ENCODE measurements at places on chromosomes 2 and 18.

GRCh38 chr2:40364151-40364874 is 87.6 kb downstream of the SLC8A1 start:
- no peak for DNase-seq

DNA sequence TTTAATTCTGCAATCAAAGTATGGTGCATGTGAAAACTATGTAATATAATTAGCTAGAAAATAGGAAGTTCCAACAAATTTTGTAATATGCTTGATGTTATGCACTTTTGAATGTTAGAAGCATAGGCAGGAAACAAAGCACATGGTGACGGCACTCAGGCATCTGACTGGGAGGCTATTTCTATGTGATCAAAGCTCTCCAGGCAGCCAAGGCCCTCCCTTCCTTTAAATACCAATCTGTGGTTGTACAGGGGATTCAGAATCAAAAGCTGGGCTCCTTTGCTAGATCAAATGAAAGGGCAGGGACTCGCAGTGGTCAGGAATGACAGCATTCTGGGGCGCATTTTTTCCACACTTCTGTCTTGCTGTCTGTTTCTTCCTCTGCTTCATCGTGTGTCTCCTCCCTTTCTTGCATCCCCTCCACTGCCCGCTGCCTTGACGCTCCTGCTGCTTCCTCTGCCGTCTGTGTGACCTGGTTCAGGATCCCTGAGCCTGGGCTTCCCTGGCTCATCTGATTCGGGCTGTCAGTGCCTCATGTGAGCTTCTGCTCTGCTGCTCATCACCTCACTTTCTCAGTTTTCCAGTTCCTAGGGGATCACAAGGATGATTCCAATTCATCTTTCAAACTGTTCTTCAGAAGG is 30.9 kb downstream of the TMEM182 start:
- no peak for DNase-seq

DNA sequence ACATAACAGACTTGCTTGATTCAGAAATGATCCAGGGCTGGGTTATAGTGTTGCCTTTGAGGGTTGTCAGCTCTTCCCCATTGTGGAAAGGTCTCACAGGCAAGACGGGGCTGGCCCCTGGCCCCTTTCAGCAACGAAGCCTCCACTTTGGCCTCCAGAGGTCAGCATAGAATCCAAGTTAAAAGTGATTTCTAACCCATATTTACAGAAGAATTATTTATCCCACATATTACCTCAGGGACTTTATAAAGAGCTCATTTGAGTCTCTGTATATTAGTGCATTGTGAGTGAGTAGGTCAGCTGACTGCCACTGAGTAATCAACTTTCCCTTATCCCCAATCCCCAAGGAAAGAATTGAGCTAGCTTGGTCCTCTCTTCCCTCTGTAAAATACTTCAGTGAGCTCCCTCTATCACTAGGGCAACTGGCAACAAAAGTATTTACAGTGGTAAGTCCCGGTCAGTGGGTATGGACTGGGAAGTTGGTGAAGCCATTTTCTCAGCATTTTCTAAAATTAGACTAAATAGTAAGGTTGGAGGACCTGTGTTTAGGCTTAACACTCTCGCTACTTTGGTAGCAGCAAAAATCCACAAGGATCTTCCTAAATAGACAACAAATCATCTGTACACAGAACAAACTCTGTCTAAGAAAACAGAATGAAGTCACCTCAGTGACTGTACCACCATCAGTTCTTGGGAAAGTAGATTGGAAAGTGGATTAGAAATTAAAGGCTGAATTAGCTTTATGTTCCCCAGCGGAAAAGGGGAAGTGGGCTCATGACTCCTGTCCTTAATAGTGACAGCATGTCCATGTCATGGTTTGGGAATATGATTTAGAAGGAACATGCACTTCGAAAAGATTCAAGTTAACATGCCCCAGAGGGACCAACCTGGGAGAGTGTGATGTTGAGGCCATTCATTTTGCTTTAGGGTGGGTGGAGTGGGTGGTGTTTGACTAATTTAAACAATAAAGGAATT is 171.0 kb upstream of the SIX3 start:
- no peak for DNase-seq

GRCh38 chr2:110818767-110819481 is 86.6 kb downstream of the ACOXL start:
- DNase-seq = no peak

DNA sequence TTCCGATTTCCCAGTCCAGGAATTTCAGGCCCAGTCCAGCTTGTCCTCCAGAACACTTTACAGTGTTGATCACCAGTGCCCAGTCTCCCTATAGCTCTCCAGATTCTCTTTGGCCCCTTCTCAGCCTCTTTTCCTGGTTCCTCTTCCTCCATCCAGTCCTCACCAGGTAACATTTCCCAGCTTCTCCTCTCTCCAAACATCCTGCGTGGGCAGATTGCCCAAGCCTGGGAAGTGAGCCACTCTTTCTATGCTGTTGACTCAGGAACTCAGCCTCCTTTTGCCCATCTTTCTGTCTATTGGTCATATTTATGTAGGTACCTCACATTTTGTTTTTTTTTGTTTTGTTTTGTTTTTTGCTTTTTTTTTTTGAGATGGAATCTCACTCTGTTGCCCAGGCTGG is 109.4 kb downstream of the LYPD1 start:
- DNase-seq = no peak

GRCh38 chr2:220940646-220941045 is 631.5 kb downstream of the EPHA4 start:
- no peak for DNase-seq

GRCh38 chr18:23243178-23243577 is 107.9 kb downstream of the CABLES1 start:
- DNase-seq = no peak

GRCh38 chr2:171524018-171524401 is 1.7 kb downstream of the CYBRD1 start:
- no peak for DNase-seq

- no peak for DNase-seq
These were observed 49.6 kb downstream of the HYCC2 start for GRCh38 chr2:201021914-201022313.

DNA sequence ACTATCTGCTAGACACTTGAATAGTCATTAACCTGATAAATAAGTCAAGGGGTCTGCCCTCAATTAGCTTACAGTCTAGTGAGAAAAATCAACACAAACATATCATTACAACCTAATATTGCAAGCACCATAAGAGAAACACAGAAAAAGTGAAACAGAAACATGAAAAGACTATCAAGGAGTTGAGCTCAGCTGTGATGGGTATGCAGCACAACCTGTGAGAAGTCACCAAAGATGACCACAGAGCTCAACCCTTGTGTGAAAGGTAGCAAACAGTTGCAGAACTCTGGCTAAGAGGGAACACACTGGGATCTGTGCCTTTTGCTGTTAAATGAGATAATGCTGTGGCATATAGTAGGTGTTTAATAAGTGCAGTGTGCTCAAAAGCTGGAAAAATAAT is 11.7 kb downstream of the ZNF385B start:
- DNase-seq = no peak

- no peak for DNase-seq
These were observed 2.2 kb upstream of the BCL2L11 start for GRCh38 chr2:111118481-111118980.

GRCh38 chr2:85130407-85130806 is 2.8 kb upstream of the TCF7L1 start:
- no peak for DNase-seq

GRCh38 chr18:58144106-58144505 is 100.1 kb downstream of the NEDD4L start:
- DNase-seq = no peak

DNA sequence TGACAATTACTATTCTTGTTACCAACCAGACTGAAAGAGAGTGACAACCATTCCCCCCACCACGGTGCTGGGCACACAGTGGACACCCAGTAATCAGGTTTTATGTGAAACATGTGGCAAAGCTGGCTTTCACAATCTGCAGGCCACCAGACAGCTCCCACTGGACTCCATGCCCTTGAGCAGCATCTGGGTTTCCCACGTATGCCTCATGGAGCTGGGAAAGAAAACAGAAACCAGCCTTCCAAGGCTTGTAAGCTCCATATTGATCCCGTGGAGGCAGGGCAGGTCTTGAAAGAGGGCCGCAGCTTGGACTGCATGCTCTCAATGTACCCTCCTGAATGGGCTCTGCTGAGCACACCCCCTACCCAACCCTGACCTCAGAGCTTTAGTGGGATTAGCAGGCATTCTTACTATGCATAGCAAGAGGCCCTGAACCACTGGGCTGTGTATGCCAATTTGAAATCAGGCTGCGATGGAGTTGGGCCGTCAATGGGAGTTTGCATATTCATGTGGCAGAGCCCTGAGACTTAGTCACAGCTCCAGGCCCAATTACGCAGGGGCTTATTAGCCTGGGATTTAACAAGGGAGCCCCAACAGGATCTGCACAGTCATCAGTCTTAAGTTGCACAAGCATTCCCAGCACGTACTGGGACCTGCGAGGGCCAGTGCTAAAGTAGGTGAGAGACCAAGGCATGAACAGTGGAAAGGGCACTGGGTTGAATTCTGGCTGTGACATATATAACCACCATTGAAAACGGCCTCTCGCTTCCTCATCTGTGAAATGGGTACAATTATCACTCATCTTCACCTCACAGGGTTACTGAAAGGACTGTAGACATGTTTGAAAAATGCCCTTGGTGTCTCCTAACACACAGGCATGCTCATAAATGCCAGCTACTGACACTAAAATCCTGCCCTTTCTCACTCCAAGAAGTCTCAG is 10.5 kb downstream of the C1QL2 start:
- DNase-seq = no peak

- no peak for DNase-seq
These were observed 31.5 kb downstream of the COA5 start for GRCh38 chr2:98576666-98577312.

- no peak for DNase-seq
These were observed 845 bp downstream of the TMEM177 start for GRCh38 chr2:119679846-119680245.

- no peak for DNase-seq
These were observed 258.9 kb upstream of the CXCR4 start for GRCh38 chr2:136376798-136377211.

GRCh38 chr2:177520324-177520723 is 127.8 kb downstream of the AGPS start:
- DNase-seq = no peak

GRCh38 chr18:54878659-54879358 is 50.5 kb downstream of the RAB27B start:
- no peak for DNase-seq

DNA sequence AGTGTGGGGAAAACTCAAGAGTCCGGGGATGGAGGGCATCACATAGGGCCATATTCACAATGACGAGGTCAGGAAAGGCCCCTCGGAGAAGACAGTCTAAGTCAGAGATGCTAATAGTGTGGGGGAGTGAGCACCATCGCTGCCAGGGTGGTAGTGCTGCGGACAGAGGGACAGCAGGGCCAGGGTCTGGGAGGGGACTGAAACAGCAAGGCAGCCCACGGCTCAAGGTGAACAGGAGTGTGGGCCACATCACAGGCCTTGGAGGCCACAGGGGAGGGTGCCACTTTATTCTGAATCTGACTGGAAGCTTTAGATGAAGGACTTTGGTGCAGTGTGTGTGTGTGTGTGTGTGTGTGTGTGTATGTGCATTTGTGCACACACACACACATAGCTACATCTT is 130.9 kb upstream of the GLI2 start:
- no peak for DNase-seq

GRCh38 chr2:130380096-130380934 is 24.5 kb downstream of the PTPN18 start:
- DNase-seq = no peak
